ENCODE measurements at places on chromosomes 7 and 10.
A peak's percentile ranks its signal among the peaks of the same experiment; 100 is the strongest.

- no peak for DNase-seq
Observed at GRCh38 chr7:105743351-105744090, 132.9 kb downstream of the ATXN7L1 start.

- no peak for DNase-seq
Observed at GRCh38 chr7:104541897-104542296, 213.5 kb downstream of the LHFPL3 start.

GRCh38 chr7:90320801-90321494 is at the start of gene FAM237B:
FAM237B (minus strand) TSS chr7:90321304; CDS start chr7:90319748, 1,556 bp downstream.
- peak; percentile 31 for DNase-seq

DNA sequence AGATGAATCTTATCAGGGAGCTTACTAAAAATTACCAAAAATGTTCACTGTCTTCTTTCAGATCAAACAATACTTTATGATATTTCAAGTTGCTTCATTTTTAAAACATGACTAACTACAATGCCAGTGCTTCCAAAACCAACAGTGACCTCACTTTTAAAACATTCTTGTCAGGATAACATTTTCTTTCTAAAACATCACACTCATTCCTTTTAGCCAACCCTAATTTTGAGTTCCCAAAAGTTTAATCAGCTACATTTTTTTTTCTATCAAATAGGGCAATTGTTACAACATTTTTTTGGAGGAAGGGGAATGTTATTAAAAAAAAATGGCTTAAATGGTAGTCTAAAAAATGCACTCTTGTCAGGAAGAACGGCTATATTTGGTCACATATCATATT is 37.3 kb downstream of the RTKN2 start:
- peak; percentile 92 for DNase-seq

DNA sequence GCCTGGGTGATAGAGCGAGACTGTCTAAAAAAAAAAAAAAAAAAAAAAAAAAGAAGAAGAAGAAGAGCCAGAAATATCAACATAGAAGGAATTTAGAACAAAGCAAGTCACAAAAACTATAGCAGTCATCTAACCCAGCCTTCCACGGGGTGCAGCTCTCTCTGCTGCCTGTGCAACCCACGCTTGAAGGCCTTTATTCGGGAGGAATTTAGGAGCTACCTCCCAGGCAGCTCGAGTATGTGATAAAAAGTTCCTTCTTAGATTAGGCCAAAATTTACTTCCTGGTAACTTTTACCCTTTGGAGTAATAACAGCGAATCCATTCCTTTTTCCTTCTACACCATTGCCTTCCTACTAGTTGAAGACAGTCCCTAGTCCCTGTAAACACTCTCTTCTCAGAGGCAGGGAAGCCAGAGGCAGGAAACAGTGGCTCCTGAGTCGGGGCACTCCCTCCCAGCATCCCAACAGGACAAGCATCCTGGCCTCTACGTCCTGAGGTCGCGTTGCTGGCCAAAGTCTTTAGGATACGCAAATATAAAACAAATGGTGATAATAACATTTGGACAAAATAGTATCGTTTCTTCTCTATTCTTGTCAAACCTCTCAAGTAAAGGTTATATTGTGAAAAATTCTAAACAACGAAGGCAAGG is 109.3 kb upstream of the KMT2C start:
- DNase-seq = no peak

DNA sequence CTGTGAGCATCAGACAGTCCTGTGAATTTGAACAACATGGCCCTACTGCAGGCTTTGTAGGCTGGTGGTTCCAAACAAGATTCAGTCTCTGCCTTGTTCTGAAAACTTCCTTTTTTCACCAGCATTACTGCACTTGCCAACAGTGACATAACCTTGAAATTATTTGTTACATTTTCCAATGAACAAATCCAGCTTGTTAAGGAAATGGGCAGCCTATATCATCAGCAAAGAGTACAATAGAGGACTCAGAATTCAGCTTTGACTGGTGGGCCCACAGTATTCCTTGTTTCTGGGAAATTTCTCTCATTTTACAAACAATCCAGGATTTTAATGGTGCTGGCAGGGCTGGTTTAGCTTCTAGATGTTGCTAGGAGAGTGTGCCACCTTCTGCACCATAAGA is 703.7 kb upstream of the FZD8 start:
- peak; percentile 25 for DNase-seq

GRCh38 chr10:93478873-93479272 is 3.3 kb downstream of the MYOF start:
- DNase-seq = no peak

DNA sequence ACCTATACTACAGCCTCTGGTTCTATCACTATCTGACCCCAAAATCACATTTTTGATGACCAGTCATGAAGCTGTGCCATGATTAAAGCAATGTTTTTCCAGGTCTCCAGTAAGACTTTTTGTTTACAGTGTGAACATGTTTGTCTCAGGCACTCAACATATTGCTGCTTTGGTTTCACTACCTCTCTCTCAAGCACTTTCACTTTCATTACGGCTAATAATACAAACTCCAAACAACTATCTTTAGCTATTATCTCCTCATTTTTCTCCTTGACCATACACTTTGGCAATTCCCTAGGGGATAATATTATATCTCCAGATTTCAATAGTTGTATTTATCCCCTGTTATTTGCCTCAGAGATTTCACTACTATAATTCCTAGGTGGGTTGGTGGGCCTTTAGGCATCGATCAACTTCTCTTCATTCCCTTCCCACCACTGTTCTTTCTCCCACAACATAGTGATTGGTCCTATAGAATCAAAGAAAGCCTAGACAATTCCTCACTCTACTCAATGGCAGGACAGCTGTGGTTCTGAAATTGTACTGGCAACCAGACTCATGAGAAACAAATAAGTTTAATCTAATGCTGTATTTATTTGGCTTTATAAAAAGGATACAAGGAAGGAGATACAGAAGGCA is 261.4 kb upstream of the ZWINT start:
- no peak for DNase-seq

DNA sequence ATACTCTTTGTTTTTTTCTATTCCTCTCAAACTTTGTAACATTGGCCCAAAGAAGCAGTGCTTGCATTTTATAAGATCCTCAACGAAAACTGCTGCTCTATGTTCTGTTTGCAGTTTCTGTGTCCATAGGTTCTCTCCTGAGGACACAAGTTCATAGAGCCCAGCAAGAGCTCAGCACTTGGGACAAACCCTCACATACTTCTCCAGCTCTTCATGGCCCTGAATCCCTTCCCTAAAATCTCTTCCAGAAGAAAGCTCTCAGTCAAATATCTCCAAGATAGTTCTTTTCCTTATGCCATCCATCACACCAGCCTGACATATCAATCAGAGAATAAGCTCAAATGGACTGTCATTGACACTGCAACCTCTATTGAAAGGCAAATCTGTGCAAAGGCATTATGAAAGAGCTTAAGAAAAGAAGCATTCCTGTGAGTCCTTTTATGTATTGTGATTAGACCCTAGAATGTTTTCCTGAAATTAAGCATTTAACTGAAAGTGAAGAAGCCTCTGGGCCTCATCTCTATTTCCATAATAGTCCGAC is 405.5 kb downstream of the ANKRD7 start:
- no peak for DNase-seq

- DNase-seq = peak; percentile 89
Observed at GRCh38 chr7:96303105-96303685, 18.7 kb downstream of the SLC25A13 start.

GRCh38 chr10:24313283-24313682 is 104.3 kb downstream of the KIAA1217 start:
- DNase-seq = no peak

DNA sequence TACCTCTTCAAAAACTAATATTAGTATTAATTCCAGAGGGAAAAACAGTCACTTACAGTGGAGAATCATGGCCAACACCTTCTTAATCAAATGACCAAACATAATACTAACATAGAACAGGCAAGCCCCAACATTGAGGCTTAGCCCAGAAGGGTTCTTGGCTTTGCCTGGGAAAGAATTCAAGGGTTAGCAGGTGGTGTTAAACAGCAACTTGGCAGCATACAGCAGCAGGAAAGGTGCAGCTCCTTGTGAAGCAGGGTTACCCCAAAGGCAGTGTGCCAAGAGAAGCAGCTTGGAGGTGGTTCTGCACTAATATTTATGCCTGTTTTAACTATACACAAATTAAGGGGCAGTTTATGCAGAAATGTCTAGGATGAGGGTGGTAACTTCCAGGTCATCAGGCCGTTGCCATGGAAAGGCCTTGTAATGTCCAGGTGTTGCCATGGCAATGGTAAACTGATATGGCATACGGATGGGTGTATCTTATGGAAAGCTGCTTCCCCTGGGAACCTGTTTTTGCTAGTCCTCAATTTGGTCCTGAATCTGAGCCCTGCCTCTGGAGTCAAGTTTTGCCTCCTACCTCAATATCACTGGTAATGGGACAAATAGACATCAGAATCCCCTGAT is 27.2 kb upstream of the BEND7 start:
- DNase-seq = no peak

GRCh38 chr7:5296611-5297226 is 14.0 kb downstream of the SLC29A4 start:
- no peak for DNase-seq

DNA sequence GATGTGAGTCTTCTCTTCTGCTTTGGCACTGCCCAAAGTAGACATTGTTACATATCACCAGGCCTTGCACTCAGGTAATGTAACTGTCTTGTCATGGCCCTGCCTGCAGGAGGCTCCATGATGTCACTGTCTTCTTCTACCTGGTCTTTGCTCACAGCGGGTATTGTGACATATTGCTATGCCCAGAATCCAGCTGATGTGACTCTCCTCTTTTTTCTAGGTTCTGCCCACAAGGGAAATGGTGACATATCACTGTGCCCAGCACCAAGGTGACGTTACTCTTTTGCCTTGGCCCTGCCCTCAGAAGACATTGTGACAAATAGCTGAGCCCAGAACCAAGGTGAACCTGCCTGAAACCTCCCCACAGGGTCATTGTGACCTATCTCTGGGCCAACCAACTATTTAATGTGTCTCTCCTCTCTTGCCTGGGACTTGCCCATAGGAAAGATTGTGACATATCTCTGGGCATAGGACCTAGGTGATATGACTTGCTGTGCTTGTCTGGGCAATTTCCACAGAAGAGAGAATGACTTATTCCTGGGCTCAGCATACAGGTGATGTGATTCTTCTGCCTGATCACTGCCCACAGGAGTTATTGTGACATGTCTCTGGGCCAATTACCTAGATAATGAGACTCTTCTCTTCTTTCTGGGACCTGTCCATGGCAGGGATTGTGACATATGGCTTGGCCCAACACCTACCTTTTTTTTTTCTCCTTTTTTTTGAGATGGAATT is 26.5 kb upstream of the ZNF107 start:
- no peak for DNase-seq

DNA sequence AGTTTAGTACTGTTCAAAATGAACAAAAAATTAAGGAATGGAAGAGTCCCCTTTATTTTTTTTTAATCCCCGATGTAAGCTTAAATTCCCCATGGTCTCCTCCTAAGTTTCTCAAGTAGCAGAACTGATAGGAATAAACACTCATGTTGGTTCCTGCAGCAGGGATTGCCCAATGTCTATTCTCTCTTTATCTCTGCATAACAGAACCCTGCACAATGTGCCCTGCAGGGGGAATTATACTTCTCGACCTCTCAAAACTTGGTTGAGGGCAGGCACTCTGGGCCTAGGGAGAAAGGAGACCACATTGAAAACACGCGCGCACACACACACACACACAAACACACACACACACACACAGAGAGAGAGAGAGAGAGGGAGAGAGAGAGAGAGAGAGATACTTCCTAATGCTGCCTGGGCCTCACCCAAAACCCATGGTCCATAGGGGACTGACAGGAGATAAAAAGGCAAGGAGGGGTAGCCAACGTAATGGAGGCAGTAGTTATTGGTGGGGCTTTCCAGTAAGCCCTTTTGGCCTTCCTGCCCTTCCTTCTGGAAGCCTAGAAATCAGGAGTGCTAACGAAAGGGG is 22.7 kb downstream of the JAZF1 start:
- no peak for DNase-seq

DNA sequence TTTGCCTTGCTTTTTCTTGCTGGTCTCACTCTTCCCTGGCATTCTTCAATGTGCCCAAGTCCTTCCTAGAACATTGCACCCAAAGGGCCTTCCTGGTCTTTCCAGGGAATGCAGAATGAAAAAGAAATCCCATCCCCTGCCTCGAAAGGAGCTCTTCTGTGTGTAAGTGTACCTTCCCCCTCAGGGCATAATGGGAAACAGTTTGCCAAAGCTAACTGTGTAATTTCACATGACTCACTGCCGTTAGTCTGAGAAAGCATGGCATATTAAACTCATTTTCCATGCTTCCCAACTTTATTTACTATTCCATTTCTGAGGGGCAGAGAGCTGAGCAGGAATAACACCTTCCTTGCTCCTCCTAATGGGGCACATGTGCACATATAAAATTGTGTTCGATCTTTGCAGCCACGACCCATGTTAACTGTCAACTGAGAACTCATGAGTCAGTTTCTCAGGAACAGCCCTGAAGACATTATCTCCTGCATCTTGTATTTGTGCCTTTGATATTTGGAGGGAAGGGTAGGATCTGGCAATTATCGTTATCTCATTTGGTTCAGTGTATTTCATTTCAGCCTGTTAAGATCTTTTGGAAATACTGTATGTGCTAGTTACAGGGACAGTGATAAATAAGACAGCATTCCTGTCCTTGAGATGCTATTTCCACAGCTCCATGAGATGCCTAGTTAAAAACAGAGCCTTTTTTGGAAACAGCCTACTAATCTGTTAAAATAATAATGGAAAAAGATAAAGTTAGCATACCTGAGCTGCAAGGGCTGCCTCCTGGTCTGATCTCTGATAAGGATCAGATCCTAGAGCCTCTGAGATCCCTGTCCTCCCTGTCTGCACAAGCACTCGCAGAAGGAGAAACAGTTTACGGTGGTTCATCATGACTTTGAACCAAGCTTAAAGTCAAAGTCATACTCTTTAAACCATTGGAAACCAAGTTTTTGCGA is 42.3 kb downstream of the IKZF1 start:
- no peak for DNase-seq

- DNase-seq = peak; percentile 4
Observed at GRCh38 chr7:70132852-70133690, 534.8 kb downstream of the AUTS2 start.

- no peak for DNase-seq
Observed at GRCh38 chr7:28095231-28095630, 85.4 kb downstream of the JAZF1 start.

GRCh38 chr7:135914346-135914745 is 62.8 kb downstream of the MTPN start:
- no peak for DNase-seq

DNA sequence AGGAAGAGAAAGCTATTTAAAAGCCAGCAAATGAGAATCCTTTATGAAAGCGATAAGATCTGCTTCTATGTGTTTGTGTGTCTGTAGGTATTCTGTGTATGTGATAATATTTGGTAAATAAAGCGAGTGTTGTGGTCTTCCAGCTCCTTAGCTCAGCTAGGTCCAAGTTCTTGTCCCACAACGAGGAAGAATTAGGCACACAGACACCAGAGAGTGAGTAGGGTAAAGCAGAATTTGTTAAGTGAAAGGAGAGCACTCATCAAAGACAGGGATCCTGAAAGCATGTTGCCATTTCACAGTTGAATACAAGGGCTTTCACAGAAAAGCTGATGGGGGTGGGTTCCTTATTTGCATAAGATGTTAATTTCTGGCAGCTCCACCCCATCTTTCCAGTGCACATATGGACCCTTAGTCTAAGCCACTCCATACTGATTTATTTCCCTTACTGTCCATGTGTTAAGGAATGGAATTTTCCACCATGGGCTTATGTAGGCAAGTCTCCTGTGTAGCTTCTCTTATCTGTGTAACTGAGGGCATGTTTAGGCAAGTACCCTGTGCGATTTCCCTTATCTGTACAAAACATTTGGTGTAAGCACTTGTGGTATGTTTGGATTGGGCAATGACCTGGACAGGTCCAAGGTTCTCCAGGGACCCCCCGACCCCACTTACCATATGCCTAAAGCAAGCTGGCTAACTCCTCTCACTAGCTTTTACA is 165.9 kb upstream of the VIPR2 start:
- DNase-seq = no peak

- DNase-seq = no peak
Observed at GRCh38 chr7:120862987-120863590, 5.1 kb upstream of the TSPAN12 start.
